ENCODE measurements at places on chromosomes 1 and 21.

- no peak for DNase-seq
Measured at GRCh38 chr21:20106368-20106767, 891.8 kb upstream of the NCAM2 start.

GRCh38 chr1:31196685-31197084 lies 43.0 kb downstream of the NKAIN1 start:
- DNase-seq = no peak

DNA sequence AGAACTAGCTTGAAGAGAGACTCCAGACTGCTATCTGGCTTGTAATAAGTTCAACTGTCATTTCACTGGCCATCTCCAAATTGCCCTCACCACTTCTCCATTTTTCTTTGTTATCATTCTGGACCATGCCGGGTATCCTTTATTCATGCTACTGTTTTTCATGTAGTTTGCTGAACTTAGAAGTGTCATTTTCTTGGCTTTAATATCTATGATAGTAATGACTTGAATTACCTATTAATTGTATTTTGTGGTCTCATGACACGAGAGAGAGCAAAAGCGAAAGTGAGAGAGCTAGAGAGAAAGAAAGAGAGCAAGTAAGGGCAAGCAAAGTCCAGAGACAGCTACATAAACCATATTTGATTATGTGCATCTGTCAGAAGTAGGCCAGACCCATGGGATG lies 184.9 kb upstream of the ATP1B1 start:
- no peak for DNase-seq

DNA sequence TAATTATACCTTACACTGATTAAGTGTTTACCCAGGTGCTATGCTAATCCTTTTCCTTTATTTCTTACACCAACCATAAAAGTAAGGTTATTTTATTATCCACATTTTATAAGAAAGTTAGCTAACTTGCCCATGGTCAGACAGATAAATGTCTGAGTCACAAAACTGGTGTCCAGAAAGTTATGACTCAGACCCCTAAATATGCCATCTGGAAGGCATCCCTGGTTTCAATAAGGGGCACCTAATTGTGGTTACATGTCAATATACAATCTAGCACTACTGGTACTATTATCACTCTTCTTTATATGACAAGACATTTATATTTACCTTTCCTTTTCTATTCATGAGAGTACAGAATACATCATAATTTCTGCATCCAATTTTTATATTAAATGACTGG lies 496.5 kb upstream of the ADGRL2 start:
- DNase-seq = peak; percentile 21

GRCh38 chr1:33378524-33378923 lies 52.4 kb downstream of the PHC2 start:
- no peak for DNase-seq

DNA sequence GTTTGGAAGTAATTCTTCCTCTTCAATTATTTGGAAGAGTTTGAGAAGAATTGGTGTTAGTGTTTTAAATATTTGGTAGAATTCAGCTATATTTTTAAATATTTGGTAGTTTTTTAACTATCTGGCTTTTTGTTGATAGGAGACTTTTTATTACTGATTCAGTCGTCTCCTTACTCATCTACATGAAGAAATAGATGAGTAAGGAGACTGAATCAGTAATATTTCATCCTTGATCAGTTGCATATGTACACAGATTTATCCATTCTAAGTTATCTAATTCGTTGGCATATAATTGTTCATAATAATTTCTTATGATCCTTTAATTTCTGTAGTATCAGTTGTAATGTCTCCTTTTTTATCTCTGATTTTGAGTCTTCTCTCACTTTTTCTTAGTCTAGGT lies 224.1 kb downstream of the GPR52 start:
- no peak for DNase-seq

DNA sequence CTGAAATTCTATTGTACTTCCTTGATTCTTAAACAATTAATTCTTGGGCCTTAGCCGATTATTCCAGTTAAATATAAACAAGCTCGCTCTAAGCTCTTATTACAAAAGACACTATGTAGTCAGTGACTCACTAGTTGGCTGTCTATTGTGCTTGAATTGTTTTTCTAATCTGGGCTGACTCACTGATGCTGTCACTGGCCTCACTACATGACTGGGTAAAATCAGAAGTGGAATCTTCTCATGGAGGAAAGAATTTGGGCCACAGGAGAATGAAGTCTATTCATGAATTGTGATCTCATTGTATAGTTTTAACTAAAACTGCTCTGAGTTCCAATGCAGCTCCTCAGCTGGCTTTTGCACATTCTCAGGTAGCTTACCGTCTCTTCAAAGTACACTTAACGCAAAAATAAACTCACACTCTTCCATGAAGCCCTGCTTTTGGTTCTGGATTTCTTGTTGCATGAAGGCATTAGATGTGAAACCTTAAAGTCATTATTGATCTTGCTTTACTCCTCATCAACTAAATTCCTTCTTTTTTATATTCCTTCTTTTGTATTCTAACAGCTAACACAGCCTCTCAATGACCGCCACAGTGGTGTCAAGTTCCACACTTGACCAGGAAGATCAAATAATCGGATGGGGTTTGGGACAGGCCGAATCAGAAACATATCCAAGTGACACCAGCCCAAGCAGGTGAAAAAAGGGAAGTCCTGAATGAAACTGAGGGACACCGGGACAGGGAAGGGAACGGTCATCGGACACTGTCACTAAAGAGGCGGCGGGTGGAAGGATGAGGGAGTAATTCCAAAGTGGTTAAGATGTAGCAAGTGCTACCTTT lies 80.9 kb upstream of the LBR start:
- DNase-seq = peak; percentile 95

- DNase-seq = peak; percentile 51
Measured at GRCh38 chr21:38438462-38438893, 59.8 kb downstream of the ERG start.

DNA sequence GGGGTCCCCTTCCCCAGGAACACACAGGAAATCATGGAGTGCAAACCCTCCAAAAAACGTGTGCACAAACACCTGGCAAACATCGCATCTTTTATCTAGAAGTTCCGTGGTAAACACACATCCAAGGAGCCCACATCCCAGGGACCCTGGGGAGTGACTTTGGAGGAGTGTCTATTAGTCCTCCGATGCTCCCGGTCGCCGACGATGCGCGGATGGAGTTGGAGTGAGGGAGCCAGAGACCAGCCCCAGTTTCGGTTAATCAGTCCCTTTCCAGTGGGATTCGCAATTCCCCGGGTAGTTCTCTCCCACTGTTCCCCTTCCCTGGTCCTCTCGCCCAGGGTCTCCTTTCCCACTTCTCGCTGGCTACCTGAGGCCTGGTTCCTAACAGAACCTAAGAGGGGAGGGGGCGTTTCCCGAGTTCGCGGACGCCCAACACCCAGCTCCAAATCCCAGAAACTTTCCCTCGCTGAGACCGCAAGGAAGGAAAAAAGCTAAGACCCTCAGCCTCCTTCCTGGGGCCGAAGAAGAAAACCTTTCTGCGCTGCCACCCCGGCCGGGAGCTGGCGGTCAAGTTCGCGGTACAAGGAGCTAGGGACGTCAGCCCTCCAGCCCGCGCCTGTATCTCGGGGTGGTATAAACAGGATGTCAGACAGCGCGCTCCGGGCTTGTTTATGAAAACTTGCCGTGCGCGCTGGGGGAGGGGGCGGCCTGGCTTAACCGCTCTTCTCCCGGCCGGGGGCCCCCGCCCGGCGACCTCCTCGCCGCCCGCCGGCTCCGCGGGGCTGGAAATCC lies 787 bp downstream of the JAK1 start:
- no peak for DNase-seq

DNA sequence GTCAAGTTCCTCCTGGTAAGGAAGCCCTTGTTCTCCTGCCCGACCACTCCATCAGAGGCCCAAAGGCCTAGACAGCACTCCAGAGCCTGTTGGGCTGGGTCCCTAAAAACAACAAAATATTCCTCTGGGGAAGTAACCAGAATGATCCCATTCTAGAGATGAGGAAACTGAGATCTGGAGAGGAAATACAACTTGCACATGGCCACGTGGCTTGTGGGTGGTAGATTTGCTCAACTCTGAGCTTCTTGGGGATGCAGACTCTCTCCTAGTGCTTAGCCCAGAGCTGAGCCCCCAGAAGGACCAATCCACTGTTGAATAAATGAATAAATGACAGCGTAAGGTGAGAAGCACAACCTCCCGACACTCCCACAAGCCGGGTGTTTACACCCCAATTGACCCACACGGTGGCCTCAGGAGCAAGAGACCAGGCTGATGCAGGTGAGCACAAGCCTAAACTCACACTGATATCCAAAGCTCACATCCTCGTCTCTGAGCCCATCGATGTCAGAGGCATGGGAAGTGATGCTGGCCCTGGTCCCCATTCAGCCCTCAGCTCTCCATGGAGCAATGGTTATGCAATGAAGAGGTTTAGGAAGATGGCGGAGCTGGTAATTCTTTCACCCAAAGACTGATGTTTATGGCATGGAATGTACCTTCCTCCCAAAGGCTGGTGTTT lies 172.5 kb upstream of the EDN2 start:
- no peak for DNase-seq

- DNase-seq = peak; percentile 20
Measured at GRCh38 chr1:94209425-94209824, 28.0 kb downstream of the ARHGAP29 start.

GRCh38 chr1:35885961-35886558 lies 3.1 kb downstream of the AGO1 start:
- DNase-seq = no peak

GRCh38 chr21:41737651-41738324 lies 29.1 kb downstream of the RIPK4 start:
- no peak for DNase-seq

DNA sequence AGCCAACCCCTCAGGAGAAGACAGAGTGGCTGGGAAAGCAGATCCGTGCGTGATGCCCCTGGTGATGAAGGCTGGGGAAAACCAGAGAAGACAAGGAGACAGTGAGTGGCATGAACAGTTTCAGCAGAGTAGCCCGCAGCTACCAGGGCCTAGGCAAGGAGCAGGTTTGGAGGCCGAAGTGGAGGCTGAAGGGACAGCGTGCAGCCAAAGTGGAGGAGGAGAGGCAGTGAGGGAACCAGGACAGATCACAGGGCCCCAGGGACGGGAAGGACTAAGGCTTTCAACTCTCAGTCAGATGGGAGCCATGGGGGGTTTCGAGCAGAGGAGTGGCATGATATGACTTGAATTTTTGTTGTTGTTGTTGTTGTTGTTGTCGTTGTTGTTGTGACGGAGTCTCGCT lies 59.9 kb upstream of the SELENON start:
- no peak for DNase-seq

- no peak for DNase-seq
Measured at GRCh38 chr1:157844089-157844830, 2.7 kb upstream of the CD5L start.

GRCh38 chr1:111208921-111209320 lies 8.5 kb upstream of the DENND2D start:
- no peak for DNase-seq

GRCh38 chr1:206050655-206051235 lies 2.2 kb upstream of the RHEX start:
- DNase-seq = no peak

- DNase-seq = no peak
Measured at GRCh38 chr21:43297989-43298388, 128.9 kb downstream of the SIK1 start.

- DNase-seq = no peak
Measured at GRCh38 chr1:206867716-206868115, 2.3 kb downstream of the IL20 start.
